ENCODE measurements at places on chromosomes 5 and 9.

GRCh38 chr9:89923961-89924504, 319.2 kb downstream of the GADD45G start:
- DNase-seq, result no peak

GRCh38 chr5:159704160-159704559, 212.1 kb upstream of the ADRA1B start:
- DNase-seq, result no peak

GRCh38 chr5:132065351-132065937, 5.0 kb downstream of the IL3 start:
- peak; percentile 72 for DNase-seq

- DNase-seq, result no peak
These were observed 25.8 kb upstream of the RNF130 start for GRCh38 chr5:180097163-180097894.

DNA sequence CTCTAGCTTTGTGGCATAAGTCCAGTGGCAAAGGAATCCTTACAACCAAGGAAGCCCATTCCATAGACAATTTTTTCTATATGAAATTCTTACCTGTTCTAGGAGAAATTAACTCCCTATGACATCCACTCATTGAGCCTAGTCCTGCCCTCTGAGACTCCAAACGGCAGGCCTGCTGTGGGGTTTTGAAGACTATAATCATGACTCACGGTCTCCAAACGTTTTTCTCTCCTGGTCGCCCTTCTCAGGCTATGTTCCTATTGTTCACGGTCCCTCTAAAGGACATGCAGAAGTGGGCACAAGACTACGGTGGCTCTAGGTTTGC, 611 bp downstream of the EXOSC3 start:
- no peak for DNase-seq

- no peak for DNase-seq
These were observed 199.3 kb upstream of the PTGER4 start for GRCh38 chr5:40480392-40480791.

DNA sequence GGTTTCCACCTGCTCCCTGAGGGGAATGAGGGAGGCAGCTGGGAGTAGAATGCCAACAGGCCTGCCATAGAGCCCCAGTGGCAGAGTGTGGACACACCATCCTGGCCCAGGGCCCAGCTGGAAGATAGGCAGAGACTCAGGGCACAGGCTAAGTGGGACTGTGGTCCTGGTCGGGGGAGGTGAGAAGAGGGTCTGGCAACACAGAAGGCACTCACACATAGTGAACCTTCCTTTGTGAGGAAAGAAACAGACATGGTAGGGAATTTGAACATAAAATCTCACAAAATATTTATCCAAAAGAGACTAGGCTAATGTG, 41.2 kb downstream of the WDR36 start:
- DNase-seq, result no peak

DNA sequence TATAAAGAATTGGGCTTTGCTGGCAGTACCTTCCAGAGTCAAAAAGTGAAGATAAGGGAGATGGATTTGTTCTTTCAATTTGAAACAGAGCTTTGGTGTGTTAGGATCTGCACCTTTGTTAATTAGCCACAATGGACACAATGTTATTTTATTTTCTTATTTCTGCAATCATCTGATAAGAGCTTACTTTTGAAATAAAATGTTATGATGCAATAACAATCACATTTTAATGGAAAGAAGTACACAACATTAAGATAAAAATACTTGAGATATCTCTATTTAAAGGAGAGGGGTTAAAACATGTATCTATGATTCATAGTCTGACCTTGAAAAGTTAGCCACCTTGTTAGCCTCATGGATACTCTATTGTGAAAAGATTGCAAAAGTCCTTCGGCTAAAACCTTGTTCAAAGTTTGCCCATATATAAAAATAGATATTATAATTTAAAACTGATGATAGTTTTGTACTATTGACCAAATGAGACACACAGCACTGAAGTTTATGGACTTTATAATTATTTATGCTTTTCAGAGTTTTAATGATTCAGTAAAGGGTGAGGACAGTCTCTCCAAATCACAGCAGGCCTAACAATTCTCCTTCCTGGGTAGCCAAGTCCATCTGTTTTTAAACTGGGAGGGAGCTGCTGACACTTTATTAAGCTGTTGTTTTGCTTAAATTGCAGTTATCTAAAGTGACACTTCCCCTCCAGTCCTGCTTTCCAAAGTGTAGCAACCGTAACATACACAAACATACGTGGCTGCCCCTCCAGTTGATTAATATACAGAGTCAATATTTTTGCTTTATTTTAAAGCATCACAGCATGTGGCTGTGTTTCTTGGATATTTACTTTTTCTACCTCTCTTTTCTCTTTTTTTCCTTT, 47.6 kb upstream of the DAP start:
- no peak for DNase-seq

DNA sequence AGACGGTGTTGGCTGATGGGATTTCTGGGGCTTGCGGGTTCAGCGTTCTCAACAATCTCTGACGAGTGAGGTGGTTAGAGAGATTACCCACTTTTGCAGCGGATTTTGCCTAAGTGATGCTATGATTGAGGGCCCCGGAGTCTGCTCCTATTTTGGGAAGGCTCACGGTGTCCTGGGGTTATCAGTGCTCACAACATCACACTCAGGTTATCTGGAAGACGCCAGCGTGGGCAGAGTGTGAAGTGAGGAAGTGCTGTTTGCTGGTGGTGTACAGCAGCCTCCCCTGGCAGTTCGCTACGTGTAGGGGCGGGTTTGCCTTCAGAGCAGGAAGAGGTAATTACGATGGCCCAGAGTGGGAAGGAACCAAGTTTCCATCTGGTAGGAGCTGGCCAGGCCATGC, 341.2 kb upstream of the IRX2 start:
- no peak for DNase-seq

DNA sequence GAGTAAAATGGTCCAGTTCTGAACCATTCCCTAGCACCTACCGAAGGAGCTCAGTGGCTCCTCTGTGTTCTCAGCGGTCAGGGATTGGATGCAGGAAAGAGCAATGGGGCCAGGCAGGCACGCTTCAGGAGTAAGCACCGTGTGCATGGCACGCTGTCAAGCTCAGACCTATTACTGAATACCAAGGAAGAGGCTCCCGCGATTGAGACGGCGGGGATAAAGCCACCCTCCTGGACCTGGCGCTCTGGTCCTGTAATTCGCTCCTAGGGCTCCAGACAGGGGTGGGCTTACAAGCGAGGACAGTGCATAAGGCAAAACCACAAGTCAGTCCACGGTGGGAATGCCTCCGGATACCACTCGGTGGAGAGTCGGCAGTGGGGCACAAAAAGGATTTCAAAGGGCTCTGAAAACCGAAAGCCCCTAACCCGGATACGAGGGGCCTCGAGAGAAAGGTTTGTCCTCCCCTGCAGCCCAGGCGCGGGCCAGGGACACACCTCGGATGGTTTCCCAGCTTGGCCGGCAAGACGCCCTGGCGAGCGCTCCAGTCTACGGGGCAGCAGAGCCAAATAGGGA, 988 bp downstream of the OXCT1 start:
- peak; percentile 3 for DNase-seq

DNA sequence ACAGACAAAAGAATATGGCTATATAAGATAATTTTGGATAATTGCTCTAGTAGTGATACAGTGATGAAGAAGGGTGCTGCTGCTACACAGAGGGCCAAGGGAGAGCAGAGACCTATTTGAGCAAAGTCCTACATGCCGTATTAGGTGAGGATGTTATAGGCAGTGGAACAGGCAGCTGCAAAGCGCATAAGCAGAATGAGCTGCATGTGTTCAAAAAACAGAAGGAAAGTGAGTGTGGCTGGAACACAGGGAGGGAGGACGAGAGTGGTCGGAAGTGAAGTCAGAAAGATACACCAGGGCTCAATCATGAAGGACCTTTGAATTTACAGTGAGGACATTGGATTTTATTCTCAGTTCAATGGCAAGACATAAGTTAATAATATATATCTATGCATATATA, 35.4 kb downstream of the ITGA2 start:
- DNase-seq, result no peak

DNA sequence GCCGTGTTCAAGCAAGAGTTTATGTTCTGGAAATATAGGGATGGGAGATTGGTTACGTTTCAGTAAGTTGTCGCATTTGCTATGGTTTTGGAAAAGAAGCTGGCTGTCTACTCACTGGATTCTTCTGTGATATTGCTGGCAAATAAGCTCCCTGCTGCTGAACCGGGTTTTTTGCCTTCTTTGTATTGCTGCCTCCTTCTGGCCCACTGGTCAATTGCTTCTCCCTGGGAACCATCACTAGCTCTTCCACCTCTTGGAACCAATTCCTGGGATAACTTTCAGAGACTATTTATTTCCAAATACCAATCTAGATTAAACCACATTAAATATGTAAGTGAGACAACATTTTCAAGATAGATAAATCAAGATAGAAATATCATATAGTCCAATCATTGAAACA, 43.0 kb downstream of the NUDT12 start:
- DNase-seq, result peak; percentile 24

DNA sequence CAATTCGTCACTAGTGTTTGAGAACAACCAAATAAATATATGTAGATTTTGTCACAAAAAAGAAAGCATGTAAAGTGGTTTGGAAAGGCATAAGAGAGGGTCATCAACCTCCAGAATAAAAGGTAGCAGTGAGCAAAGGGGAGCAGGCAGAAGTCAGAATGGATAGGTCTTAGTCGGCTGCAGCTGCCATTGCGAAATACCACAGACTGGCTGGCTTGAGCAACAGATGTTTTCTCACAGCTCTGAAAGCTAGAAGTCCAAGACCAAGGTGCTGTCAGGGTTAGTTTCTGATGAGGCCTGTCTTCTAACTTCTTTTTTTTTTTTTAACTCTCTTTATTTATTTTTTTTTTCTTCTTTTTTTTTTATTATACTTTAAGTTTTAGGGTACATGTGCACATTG, 208.1 kb upstream of the PIK3R1 start:
- no peak for DNase-seq

GRCh38 chr9:76561050-76561713, 102.2 kb downstream of the GCNT1 start:
- no peak for DNase-seq

DNA sequence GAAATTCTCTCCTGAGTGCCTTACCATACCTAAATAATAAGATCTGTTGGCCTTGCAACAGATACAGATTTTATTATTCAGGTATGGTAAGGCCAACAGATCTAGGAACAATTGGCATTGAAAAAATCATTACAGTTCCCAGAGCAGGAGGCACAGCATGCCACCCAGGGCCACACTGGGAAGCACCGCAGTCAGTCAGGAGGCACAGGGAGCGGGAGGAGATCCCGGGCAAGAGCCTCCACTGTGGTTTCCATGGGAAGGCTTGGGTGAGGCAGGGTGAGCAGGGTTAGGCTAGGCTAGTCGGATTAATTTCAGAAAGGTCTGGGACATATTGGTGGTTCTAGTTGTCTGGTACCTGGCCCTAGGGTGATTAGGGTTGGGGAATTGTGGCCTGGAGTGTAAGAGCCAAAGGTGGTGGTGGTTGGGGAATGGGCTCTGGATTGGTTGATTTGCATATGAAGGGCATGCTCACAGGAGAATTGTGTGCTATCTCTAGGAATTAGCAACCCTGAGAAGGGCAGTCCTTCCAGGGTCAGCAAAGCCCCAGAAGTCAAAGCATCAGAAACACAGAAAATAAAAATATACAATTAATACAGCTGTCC, 111.4 kb downstream of the PDE8B start:
- DNase-seq, result no peak

DNA sequence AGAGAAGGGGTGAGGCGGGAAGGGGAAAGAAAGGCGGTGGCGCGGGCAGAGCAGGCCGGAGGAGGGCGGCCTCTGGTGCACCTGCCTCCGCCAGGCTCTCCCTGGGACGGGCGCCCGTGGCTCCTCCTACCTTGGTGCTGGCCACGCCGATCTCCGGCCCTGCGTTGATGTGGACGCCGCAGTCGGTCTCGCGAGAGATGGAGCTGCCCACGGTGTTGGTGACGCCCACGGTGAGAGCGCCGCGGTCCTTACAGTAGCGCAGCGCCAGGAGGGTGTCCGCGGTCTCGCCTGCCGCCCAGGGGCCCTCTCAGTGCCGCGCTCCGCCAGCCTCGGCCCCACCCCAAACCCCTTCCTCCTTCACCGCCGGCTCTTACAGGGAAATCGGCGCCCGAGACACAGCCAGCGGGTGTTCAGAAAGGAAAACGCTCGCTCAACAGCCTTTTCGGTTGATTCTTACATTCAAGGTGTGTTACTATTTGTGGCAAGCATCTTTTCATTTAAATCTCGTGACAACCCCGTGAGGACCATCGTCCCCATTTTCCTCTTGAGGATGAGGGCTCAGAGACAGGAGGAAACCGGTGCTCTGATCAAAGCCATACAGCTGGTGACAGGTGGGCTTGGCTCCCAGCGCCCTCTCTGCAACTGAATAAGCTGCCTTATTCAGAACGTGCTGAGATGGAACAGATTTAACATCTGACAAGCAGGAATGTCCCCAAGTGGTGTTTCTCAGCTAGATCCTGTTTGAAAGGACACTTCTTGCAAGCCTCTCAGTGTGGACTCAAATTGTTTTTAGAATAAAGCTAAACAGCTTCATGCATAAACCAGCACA, 22.0 kb upstream of the MAPK9 start:
- DNase-seq, result peak; percentile 59

GRCh38 chr5:131682826-131683225, 47.8 kb upstream of the RAPGEF6 start:
- DNase-seq, result no peak

- peak; percentile 59 for DNase-seq
These were observed at the start of gene HAND1 for GRCh38 chr5:154478224-154478565. TSS of gene HAND1 (minus strand) at chr5:154478227. CDS start at chr5:154478008, 219 bp downstream.

DNA sequence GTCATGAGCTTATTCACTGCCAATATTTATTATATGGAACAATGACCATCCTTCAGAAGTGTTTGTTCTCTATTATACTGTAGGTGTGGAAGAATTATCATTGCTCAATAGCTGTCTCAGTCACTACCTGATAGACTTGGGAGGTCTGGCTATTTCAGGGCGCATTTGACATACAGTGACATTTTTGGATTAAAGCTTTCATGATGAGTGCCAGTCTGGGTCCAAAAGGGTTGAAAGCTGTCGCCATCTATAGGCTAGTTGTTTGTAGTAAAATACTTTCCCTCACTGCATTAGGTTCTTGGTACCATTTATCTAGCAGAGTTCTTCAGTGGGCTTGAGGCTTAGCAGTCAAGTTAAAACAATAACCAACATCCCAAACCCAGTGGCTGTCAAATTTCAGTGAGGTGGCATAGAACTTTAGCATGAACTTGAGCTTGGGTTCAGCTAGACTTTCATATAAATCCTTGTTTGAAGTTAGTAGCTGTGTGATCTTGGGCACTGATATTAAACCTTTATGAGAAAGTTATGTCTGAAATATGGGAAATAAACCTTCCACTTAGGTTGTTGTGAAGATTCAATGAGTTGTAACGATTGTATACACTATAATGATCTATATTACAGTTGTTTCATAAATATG, 110.5 kb upstream of the CDKN2B start:
- DNase-seq, result no peak

GRCh38 chr9:8905731-8906130, 1106.2 kb upstream of the DMAC1 start:
- DNase-seq, result no peak

Measured in endothelial cell (in vitro differentiated cells).